ENCODE measurements at places on chromosomes 1 and 21.

GRCh38 chr21:35428489-35428888 is 379.4 kb upstream of the RUNX1 start:
- DNase-seq, result no peak

DNA sequence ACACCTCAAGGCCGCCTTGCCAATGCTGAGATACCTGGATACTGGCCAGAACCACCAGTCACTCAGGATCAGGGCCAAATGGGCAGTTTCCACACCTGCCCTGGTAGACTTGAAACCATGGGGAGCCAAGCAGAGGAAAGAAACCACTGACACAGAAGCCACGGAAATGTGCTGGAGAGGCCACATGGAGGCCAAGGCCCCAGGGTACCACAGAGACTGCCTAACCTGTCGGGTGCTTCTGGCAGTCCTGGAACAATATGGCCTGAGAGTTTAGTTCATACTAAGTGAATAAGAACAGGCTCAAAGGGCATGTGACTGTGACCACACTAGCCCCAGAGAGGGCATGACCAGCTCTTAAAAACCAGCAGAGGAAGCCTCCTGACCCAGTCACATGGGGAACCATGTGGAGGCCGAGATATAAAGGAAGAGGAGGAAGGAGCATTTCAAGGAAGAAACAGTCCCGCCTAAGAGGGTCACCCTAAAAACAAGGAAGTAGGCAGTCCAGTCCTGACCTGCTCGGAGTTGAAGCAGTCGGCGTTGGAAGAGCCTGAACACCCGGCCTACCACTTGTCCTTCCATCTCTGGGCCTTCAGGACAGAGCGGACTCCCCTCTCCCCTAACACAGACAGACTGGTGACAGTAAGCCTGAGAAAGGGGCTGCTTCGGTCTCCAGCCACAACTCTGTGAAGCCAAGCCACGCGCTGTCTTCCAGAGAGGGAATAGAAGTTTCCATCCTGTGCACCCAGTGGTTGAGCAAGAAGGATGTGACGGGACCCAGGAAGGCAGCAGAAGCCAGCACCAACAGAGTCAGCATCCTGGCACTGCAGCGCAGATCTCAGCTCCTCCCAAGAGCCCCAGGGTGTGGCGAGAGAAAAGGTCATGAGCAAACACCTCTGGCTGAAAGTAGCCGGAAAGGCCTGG is at the start of gene DENND2D:
Gene DENND2D (minus strand): TSS at position 766 of the 921 bp plus-strand sequence. CDS start 187 bp downstream, at position 579.
- DNase-seq, result no peak

GRCh38 chr1:221331273-221332183 is 410.4 kb downstream of the DUSP10 start:
- DNase-seq, result no peak

- DNase-seq, result no peak
These were observed 8.1 kb upstream of the GREM2 start for GRCh38 chr1:240619906-240620621.

- DNase-seq, result no peak
These were observed 849.1 kb downstream of the USP25 start for GRCh38 chr21:16578912-16579311.

DNA sequence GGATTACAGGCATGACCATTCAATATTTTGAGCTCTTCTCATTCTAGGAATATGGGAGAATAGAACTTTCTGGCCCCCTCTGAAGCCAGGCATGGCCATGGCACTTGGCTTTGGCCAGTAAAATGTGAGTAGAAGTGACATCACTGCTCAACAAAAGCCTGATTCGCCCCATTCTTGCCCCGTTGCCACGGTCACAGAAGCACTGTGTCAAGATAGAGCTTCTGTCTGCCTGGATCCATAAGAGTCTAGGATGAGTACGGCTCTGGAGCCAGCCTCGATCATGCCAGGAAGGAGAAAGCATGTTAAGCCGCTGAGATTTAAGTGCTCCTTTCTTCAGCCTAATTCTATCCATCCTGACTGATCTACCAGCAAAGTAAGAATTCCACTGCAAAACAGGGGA is 113.1 kb downstream of the TIAM1 start:
- no peak for DNase-seq

DNA sequence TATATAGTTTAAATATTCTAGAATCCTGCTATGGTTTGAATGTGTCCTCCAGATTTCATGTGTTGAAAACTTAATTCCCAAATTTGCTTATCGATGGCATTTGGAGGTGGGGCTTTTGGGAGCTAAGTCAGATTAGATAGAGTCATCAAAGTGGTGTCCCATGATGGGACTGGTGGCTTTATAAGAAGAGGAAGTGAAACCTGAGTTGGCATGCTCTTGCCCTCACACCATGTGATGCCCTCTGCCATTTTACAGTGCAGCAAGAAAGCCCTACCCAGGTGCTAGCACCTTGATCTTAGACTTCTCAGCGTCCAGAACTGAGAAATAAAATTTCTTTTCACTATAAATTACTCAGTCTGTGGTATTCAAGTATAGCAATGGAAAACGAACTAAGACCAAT is 111.3 kb downstream of the TGFB2 start:
- DNase-seq, result no peak

DNA sequence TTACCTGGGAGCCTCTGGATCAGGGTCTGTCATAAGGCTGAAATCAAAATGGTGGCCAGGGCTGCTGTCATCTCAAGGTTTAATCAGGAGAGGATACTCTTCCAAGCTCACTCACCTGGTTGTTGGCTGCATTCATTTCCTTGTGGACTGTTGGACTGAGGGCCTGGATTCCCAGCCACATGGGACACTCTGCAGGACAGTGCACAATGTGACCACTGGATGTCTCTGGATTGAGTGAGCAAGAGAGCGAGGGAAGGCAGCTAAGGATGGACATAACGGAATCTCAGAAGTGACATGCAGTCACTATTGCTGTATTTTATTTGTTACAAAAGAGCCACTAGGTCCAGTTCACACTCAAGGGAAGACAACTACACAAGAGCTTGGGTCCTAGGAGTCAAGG is 229.1 kb downstream of the S1PR1 start:
- DNase-seq, result no peak

DNA sequence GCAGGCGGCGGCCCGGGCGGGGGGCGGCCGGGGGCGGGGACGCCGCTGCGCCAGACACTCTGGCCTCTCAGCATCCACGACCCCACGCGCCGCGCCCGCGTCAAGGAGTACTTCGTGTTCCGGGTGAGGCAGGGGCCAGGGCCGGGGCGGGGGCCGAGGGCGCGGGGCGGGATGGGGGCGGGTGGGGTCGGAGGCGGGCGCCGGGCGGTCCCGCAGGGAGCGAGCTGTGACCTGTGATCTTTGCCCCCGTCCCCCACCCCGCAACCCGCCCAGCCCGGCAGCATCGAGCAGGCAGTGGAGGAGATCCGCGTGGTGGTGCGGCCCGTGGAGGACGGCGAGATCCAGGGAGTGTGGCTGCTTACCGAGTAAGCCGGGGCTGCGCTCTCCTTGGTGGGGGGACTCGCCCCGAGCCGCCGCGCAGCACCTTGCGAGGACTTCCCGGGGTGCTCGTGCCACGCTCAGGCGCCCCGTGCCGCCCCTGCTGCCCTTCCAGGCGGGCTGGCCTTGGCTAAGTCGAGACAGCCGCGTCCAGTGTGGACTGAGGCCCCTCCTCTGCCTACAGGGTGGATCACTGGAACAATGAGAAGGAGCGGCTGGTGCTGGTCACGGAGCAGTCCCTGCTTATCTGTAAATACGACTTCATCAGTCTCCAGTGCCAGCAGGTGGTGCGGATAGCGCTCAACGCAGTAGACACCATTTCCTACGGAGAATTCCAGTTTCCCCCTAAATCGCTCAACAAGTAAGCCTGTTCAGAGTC is 514 bp downstream of the TPRG1L start:
- peak; percentile 52 for DNase-seq

DNA sequence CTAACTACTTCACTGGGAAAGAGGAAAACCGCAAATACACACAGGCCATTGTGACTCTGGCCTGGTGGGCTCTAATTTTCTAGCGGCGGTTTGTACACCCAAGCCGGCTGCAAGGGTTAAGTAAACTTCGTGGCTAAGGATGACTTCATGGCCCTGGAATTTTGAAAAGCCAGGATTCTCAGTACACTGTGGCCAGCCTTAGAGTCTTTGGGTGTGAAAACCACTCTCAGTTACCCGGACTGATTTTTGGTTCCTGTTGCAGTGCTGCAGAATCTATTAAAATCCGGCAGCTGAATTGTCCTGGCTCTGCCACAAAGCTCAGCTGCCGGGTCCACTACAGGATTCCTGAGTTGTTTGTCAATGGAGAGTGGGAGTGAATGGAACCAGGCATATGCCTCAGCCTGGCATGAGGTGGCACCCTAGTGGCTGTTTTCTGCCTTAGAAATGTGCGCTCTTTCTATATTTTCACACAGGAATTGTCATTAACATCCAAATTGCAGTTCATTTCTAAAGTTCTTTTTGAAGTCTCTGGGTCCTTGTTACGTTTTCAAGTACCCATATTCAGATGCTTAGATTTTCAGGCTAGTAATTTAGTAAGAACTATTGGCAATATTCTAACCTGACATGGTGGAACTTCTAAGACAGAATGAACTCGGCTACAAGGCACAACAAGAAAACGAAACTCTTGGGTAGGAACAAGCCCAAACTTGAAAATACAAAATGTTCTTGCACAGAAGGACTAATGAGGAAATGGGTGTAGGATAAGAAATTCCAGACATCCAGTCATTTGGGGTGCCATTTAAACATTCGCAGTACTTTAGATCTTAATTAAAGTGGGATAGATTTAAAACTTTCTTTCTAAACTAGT is 255.9 kb downstream of the NFIA start:
- peak; percentile 68 for DNase-seq

DNA sequence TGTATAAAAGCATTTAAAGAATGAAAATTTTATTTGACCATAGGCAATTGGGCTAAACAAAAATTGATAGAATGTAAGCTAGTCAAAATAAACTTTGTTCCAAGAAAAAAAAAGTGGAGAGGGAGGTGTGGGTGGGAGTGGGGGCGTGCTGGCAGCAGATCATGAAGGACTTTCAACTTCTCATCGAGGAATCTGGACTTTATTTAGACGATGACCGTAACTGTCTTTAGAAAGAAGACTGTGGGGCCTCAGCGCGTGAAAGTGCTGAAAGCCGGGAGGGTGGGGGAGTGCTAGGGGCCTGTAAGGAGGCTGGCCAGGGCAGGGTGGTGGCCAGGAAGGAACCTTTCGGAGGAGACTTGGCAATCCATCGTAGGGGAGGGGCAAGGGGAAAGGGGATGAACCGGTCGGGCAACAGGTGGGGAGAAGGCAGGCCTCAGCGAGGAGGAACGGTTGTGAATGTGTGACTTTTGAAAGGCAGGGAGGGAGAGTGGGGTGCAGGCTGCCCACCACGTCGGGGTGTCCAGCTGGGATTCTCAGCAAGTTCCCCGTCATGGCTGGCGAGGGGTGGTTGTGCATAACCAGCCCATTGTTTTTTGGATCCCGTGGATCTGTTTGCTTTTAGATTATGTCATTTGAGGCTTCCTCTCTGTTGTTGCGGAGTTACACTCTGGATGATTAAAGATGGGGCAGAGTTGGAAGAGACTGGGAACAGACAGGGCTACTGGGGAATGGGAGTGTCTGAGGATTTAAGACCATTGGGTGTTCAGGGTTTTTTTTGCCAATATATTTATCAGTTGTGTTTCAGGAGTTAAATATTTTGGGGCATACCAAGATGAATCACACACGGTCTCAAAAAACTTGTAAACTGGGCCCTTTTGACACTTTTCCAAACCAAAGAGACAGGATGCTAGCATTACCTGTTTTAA is 35.5 kb downstream of the HUNK start:
- DNase-seq, result no peak

- DNase-seq, result peak; percentile 83
These were observed 7.3 kb upstream of the CACNA1S start for GRCh38 chr1:201119206-201120197.

DNA sequence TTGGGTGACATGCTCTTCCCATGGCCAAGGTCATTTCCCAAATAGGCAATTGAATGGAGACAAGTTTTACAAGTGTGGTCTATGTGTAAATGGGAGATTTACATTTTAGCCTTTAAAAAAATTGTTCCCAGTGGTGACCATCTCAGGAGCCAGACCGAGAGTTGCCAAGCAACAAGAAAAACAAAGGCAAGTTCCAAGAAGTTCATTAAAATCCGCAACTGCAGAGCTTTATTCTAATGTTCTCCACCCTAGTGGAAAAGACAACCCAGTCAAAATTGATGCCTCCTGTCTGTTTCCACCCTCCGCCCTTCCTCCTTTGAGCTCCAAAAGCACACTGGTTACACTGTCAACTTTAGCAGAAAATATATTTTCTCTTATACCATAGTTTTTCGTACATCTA is 33.2 kb upstream of the CD55 start:
- DNase-seq, result no peak

- DNase-seq, result peak; percentile 34
These were observed 10.9 kb downstream of the BTBD19 start for GRCh38 chr1:44819196-44819607.

DNA sequence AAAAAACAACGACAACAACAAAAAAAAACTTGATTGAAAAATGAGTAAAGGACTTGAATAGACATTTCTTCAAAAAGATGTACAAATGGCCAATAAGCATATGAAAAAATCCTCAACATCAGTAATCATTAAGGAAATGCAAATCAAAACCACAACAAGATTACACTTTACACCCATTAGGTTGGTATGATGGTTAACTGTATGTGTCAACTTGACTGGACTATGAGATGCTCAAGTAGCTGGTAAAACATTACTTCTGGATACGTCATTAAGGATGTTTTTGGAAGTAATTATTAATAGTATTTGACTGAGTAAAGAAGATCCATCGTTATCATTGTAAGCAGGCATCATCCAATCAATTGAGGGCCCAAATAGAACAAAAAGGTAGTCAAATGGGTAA is 34.9 kb upstream of the LYPLAL1 start:
- DNase-seq, result no peak

DNA sequence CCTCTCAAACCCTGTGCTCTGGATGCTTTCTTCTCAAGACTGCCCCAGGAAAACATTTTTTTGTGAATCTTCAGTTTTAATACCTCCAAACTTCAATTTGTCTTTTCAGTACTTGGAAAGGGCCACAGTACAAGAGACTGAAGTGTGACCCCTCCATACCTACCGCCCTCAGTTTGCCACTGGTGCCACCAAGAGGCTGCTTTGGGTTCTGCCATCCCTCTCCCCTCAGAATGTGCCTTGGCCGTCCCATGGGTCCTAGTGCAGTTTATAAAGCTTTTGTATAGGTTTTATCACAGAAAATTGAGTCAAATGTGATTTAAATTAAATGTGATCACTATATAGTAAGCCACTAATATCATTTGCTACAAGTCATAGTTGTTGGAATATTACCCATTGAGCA is 60.8 kb upstream of the PGD start:
- peak; percentile 62 for DNase-seq

- DNase-seq, result no peak
These were observed 205.6 kb upstream of the KAZN start for GRCh38 chr1:14392859-14393365.

GRCh38 chr1:44970317-44970716 is 16.1 kb downstream of the EIF2B3 start:
- DNase-seq, result no peak

Measured in HEK293T (cell line).